ENCODE measurements at places on chromosomes 3 and 15.

DNA sequence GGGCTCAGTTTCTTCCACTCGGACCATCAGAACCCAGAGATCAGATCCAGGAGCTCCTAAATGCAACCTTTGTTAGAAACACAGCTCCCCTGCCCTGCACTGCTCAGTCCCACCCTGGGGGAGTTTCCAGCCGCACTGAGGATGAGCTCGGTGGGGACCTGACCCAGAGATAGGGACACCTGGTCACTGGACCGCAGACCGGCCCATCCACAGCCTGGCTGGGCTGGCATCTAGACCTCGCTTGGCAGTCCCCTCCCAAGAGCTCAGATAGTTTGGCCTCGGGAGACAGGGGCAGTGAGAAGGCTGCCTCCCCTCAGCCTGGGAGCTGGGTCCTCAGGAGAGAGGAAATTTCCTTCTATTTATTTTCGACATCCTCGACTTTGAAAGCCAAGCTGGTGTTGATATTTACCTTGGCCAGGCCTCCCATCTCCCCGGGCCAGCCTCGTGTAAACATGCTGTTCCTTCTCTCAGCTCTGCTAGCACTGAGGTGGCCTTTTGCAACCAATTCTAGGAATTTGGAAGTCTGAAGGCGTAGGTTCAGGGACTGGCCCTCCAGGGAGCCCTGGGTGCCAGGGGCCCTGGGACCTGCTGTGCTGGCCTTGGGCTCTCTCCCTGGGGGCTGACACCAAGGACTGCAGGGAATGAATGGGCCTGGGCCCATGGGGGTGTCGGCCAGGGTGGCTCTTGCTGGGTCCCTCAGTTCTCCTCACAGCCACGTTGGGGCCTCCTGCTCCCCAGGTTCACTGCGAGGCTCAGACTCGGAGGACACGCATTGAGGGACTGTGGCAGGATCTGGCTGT is 90.1 kb downstream of the VGLL4 start:
- DNase-seq, result no peak

DNA sequence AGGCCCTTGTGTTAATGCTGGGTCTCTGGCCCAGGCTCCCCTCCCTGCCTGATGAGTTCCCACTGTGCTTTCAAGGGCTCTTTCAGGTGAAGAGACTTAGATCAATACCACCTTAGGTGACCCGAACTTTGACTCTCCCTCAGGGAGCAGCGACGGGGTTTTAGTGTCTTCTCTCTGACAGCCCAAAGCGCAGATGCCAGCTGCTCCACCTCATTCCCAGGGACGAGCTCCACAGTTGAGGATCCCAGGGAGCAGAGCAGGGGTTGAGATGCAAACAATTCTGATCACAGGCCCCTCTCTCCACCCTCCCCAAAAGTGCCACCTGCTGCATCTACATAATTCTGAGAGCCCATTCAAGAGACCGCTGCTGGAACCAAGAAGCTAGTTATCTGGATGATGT is 265.1 kb downstream of the TJP1 start:
- no peak for DNase-seq

DNA sequence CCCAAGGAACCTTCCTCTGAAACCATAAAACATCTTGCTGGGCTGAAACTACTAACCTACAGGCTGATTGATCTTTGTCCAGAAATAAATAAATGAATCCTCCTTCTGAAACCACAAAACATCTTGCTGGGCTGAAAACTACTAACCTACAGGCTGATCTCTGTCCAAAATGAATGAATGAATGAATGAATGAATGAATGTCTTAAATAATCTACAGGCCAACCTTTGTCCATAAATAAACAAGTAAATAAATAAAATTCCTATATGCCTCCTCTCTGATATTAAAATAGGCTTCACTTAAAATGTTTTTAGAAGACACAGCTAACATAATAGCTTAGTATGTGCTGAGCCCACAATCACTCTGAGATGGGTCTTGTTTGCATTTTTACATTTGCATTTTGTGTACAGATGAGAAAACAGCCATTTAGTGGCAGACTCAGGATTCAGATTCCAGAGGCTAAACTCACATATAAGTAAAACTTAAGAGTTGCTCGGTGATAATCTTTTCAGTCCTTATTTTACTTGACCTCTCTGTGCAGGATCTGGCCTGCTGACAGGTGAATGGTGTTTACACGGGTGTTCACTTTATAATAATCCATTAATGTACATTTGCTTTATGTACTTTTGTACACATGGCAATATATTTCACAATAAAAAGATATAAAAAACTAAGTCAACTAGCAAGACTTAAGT is 10.4 kb downstream of the TJP1 start:
- DNase-seq, result no peak

DNA sequence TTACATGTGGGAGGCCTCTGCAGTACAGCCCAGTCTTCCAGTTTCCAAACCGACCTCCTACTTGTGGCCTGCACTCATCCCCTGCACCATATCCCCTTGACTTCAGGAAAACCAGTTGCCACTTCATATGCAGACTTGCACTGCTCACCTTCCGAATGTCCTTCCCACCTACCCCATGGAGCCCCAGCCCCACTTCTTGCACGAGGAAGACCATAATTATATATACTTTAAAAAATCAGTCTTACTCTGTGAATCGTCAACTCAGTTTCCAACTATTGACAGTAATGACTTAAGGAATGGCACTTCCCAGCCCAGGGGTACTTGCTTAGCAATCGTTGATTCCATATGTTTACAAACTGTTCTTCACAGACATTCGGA is 136.1 kb downstream of the OPA1 start:
- no peak for DNase-seq

- no peak for DNase-seq
These were observed 39.6 kb upstream of the TRAK1 start for GRCh38 chr3:42051384-42052131.

GRCh38 chr3:2274526-2274925 is 175.9 kb downstream of the CNTN4 start:
- DNase-seq, result no peak

DNA sequence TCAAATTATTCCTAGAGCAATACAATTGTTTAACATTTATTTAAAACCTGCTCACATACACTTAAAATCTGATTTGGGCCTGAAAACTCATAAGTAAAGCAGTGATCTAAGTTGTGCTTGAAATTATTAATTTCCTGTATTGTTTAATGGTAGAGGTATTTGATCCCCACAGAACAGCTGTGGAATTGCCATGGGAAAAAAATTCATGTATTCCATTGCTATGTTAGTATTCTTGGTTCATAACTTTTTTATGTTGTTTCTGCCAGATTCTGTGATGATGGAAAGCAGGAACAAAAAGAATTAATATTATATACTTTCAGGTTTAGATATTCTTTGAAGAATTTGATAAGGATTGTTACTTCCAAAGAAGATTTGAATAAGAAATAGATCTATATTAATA is 831.5 kb upstream of the NR2F2 start:
- DNase-seq, result no peak

Measured in GF-D8 (cell line).